Stimulated activated CD4-positive, alpha-beta T cell treated with anti-CD3 and anti-CD28 coated beads, Interleukin-4, amount 100 ng/mL, for 48 hours (primary cell): ENCODE measurements at places on chromosomes 16 and 17.

- no peak for DNase-seq
Measured at GRCh38 chr16:31438414-31438813, 4.2 kb downstream of the ZNF843 start.

GRCh38 chr17:40646791-40647623 lies 611 bp downstream of the SMARCE1 start:
- DNase-seq = no peak

DNA sequence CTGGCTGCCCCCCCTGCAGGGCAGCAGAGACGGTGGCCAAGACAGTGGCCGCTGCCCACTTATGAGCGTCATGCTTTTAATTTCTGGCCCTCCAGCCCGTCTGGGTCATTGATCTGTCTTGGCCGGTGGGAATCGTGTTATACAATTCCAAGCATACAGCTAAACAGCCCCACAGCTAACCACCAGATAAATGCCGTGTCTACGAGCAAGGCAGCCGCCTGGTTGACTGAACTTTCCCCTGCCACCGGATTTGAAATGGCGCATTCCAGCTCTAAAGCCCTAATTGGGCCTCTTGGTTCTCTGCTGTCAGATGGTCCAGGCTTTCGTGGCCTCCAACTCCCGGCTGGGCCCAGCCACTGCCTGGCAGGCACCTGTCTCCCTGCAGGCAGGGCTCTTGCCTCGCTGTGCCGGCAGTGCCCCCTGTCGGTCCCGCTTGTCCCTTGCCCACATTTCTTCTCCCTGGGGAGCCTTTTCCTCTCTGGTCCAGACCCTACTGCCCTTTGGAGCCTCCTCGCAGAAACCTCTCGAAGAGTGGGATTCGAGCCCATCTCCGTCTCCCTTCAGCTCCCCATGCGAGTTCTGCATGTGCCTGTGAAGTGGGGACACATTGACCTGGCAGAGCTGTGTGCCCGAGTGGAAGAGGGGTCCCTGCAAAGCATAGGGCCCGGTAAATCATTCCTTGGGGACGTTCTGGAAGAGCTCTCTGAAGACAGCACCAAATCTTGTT lies 1.8 kb upstream of the RBFOX3 start:
- DNase-seq = peak; percentile 53

GRCh38 chr16:86569701-86570447 lies 3.2 kb downstream of the FOXC2 start:
- no peak for DNase-seq

- no peak for DNase-seq
Measured at GRCh38 chr17:50690887-50691549, 16.7 kb downstream of the ANKRD40 start.

DNA sequence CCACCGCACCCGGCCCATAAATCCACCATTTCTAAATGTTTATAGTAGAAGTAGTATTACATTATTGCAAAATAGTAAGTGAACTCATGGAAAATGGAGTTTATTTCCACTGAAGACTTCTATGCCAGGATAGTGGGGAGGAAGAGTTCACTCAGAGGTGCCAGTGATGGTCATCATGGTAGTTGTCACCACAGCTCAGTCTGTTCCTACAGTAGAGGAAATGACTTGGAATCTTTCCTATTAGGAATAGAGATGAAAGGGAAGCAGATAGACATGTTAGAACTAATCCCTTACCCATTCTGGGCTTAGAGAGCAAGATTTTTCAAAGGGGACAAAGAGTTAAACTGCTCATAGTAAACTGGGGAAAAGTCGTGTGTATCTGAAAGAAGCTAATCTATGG lies 20.1 kb downstream of the MRPL45 start:
- no peak for DNase-seq

- no peak for DNase-seq
Measured at GRCh38 chr17:30808785-30809286, 15.7 kb downstream of the CRLF3 start.

- DNase-seq = peak; percentile 47
Measured at GRCh38 chr16:1772362-1772907, at the start of gene EME2. Gene EME2, plus strand, starts transcription at chr16:1772810. Its CDS starts 418 bp downstream, at chr16:1773228.

GRCh38 chr17:34764716-34765115 lies 185.3 kb downstream of the TMEM132E start:
- no peak for DNase-seq

- DNase-seq = no peak
Measured at GRCh38 chr17:61394630-61395408, 4.8 kb upstream of the TBX2 start.

DNA sequence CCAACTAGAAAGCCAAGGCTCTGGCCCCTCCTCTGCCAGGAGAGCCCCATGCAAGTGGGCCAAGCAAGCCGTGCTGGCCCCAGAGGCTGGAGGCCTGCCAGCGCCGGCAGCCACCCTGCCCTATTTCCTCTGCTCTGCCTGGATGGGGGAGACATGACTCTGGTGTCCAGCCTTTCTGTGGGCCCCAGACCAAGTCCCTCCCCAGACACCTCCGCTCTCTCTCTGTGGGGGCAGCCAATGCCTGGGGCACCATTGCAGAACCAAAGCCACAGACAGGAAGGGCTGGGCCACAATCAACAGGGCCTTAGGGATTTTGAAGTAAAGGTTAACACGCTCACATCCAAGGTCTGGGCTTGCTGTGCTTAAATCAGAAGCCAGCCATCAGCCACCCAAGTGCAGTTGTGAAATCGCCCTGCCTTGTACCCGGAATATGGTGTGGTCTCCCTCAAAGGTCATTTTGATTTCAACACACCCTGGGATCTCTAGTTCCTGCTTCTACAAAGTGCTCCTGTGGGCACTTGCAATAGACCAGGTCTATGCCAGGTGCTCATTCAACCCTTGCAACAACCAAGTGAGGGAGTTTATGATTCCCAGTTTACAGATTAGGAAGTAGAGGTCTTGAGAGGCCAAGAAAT lies 63.5 kb upstream of the TEX2 start:
- DNase-seq = no peak

DNA sequence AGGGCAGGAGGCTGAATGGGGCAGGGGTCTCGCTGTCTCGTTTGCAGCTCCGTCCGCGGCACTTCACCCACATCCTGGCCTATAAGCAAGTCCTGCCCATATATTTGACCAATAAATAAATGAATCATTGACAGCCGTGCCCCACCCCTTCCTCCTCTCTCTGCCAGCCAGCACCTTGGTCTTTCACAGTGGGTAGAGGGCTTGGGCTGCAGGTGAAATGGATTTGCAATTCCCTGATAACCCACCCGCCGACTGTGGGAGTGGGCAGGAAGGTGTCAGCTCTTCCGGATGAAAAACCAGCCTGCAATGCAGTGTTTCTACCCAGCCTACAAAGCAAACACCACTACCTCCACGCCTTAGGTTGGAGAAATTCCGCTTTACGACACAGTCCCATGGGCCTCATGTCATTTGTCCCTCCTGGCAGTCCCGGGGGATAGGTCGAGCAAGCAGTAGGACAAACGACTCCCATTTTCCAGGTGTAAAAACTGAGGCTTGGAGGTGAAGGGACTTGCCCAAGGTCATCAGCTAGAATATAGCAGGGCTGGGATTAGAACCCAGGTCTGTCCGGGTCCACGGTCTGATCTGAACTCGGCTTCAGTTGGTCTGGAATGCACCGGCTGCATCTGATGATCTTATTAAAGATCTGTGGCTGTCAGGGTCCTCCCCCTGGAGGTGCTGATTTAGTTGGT lies 79.0 kb downstream of the ABCC1 start:
- DNase-seq = no peak

GRCh38 chr16:20938426-20938825 lies 37.9 kb downstream of the LYRM1 start:
- no peak for DNase-seq

- DNase-seq = no peak
Measured at GRCh38 chr16:86261379-86261778, 248.9 kb upstream of the FOXF1 start.
